Left renal cortex interstitium (tissue), 4 donors: ENCODE measurements at places on chromosomes 13 and 19. TPM values are rescaled to one million over a fixed set of nuclear protein-coding genes. Genes with fewer than 3 reads are reported as not detected.

GRCh38 chr13:75647126-75647784, 11.1 kb downstream of the LMO7 start:
- DNase-seq, result no peak

DNA sequence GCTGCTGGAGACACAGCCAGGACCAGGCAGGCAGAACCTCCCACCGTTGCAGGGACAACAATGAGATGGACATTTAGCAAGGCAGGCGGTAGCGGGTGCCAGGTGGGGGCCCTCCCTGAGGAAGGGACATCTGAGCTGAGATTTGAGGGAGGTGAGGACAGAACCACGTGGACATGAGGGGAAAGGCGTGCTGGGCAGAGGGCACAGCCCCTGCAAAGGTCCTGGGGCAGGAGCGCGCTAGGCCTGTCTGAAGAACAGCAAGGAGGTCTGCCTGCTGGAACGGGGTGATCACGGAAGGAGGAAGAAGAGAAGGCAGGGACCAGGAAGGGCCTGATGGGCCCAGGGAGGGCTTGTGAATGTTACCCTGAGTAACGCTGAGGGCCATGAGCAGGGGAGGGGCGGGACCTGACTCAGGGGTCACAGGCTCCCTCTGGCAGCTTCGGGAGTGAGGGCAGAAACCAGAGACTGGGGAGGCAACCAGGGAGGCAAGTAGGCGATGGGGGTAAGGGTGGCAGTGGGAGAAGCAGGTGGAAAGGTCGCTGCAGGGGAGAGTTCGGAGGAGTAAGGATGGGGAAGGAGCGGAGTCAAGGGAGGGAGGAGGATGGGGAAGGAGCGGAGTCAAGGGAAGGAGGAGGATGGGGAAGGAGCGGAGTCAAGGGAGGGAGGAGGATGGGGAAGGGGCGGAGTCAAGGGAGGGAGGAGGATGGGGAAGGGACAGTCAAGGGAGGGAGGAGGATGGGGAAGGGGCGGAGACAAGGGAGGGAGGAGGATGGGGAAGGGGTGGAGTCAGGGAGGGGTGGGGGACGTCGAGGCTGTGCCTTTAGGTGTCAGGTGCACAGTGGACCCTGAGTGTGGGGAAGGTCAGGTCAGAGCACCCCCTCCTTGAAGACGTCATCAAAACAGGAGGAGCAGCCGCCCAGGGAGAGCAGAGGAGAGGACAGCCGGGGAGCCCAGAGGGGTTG, 15.7 kb upstream of the B3GNT3 start:
- DNase-seq, result no peak

- DNase-seq, result no peak
Observed at GRCh38 chr13:99916366-99917103, 55.0 kb downstream of the ZIC5 start.

DNA sequence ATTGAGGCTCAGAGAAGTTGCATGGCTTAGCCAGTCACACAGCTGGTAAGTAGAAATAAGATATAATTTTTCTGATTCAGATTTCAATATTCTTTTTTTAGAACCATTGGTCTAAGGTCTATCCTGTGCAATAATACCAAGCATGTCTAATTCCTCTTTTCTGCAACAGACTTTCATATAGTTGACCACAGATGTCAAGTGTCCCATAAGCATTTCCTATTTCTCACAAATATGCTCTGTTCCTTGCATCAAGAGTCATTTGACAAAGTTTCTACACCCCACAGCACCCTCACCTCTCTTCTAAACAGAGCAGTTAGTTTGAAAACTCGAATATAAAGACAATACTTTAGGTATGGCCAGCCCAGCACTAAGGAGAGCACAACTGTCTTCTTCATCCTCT, 26.8 kb upstream of the SACS start:
- DNase-seq, result no peak

DNA sequence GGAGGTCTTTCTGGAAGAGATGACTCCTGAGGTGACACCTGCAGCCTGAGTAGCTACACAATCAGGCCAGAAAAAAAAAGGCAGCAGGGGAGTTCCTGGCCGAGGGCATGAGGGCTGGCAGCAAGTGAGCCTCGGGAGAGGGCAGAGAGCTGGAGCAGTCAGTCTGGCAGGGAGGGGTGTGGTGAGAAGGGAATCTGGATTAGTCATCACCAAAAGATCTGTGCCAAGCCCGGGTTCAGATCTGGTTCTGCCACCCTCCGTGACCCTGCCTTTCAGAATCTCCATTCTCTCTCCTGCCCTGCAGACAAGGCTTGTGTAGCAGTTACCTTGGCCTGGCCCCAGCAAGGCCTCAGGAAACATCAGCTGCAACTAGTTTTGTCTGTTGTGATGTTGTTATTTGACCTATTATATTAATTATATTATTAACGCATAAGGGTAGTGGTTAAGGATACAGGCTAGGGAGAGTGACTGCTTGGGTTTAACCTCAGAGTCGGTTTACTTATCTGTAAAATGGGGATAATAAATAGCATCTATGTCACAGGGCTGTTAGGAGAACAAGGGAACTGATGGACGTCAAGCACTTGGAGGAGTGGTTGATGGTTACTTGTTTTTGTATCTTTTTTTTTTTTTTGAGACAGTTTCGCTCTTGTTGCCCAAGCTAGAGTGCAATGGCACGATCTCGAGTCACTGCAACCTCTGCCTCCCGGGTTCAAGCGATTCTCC, 2.7 kb upstream of the CAPNS1 start:
- no peak for DNase-seq

GRCh38 chr19:47377801-47378200, 28.7 kb downstream of the DHX34 start:
- no peak for DNase-seq

GRCh38 chr19:31105761-31106160, 243.5 kb downstream of the TSHZ3 start:
- DNase-seq, result no peak

- DNase-seq, result no peak
Observed at GRCh38 chr19:34351382-34351826, 13.6 kb upstream of the GPI start.

GRCh38 chr13:67119481-67119894, 110.6 kb downstream of the PCDH9 start:
- no peak for DNase-seq

LIM2 gene
- polyA plus RNA-seq, result 0.25 TPM

PLPPR3 gene
- polyA plus RNA-seq, result 24.0 TPM

UBA52 gene
- polyA plus RNA-seq, result 710 TPM

SIX5 gene
- polyA plus RNA-seq, result 38.5 TPM

AXL gene
- 34.1 TPM for polyA plus RNA-seq

LENG1 gene
- polyA plus RNA-seq, result 11.1 TPM
